ENCODE measurements at places on chromosomes 3 and 15.

GRCh38 chr3:39144095-39144747 is 9.2 kb downstream of the CSRNP1 start:
- DNase-seq, result no peak

- no peak for DNase-seq
Observed at GRCh38 chr3:66242788-66243464, 22.1 kb downstream of the SLC25A26 start.

DNA sequence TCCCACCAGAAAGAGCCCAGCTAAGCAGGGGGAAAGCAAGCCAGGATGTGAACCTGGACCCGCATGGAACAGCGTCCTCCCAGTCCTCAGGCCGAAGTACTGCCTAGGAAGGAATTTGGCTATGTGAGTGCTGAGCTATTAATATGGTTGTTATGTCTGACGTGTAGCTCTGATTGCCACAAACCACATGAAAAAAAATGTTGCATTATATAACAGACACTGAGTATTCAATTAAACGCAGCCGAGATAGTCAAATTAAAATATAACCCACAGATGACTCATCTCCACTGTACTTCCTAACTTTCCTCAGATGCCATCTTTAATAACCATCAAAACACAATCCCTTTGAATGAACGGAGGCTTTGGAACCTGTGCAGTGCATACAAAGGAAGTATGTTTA is 111.1 kb downstream of the GABRB3 start:
- no peak for DNase-seq

- DNase-seq, result peak; percentile 10
Observed at GRCh38 chr15:78671626-78672211, 30.7 kb upstream of the CHRNB4 start.

- DNase-seq, result no peak
Observed at GRCh38 chr3:24400450-24400849, 94.2 kb downstream of the THRB start.

DNA sequence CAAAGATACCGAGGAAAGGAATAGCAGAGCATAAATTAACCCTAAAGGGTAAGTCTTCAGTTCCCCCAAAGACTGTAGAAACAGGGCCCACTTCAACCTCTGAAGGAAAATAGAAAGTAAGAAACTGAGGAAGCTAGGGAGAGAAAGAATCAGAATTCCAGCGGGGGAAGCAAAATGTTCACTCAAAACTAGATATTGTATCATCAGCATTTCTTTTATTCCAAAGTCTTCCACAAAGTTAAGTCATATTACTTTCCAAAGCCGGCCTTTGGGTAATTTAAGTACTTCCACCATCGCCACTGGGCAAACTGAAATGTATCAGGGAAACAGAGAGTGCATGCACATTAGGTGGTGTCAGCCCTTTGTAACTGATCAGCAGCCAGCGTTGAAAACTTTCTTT is 88.3 kb downstream of the RSL24D1 start:
- peak; percentile 3 for DNase-seq

- DNase-seq, result no peak
Observed at GRCh38 chr15:62439543-62440016, 274.5 kb upstream of the C2CD4B start.

DNA sequence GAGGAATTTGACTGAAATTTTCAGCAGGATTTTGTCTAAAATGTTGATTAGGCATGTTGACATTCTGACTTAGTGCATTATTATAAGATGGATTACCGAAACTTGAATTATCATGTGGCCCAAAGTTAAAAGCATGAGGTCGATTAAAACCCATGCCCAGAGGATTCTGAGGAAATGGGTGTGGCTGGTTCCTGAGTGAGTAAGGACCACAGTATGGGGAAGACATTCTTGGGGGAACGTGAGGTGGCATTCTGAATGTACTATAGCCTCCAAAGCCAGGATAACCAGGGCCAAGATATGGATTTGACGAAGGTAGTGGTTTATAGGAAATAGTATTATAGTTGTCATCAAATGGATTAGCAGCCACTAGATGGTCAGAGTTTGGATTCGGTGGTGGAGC is 38.7 kb upstream of the DNAAF4 start:
- no peak for DNase-seq

- no peak for DNase-seq
Observed at GRCh38 chr3:43132870-43133636, 27.2 kb upstream of the POMGNT2 start.

DNA sequence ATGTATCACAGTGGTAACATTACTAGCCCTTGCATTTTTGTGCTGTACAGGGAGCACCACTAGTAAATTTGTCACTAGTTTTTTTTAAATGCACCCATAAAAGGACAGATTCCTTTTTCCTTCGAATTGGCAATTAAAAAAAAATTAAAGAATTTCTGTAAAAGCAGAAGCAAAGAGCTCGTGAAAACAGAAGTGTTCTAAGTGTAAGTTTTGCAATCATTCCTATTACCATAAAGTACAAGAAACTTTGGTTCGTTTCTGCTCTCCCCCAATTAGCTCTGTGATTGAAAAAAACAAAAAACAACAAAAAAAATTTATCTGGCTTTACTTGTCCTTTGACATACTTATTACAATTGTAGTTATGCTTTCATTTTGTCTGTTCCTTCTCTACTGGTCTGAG is 5.3 kb downstream of the SERP1 start:
- DNase-seq, result peak; percentile 51

DNA sequence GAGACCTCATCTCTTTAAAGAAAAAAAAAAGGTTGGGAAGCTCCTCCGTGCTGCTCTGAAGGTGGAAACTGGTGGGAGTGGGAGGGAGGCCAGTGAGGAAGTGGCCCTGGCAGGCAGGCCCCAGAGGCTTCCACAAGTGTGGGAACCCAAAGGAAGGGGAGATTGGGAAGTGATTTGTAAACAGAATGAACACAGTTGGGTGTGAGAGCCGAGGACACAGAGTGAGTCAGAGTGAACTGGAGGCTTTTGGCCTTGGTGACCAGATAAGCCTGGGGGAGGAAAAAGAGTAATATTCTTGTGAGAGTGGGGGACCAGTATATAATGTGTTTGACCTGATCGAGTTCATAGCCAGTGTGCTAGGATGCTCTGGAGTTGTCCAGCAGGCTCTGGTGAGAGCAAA is 23.0 kb downstream of the MKRN2 start:
- DNase-seq, result no peak

- no peak for DNase-seq
Observed at GRCh38 chr15:51390241-51390965, 48.9 kb downstream of the GLDN start.

- peak; percentile 33 for DNase-seq
Observed at GRCh38 chr15:43127752-43128151, 5.6 kb upstream of the TMEM62 start.

All from hematopoietic multipotent progenitor cell treated with erythropoietin and hydrocortisone succinate and interleukin-3 and kit ligand, for 4 days (in vitro differentiated cells).